T-helper 1 cell (primary cell): ENCODE measurements at places on chromosomes 11 and 22.

GRCh38 chr11:47863189-47863897, 15.2 kb upstream of the NUP160 start:
- no peak for DNase-seq

DNA sequence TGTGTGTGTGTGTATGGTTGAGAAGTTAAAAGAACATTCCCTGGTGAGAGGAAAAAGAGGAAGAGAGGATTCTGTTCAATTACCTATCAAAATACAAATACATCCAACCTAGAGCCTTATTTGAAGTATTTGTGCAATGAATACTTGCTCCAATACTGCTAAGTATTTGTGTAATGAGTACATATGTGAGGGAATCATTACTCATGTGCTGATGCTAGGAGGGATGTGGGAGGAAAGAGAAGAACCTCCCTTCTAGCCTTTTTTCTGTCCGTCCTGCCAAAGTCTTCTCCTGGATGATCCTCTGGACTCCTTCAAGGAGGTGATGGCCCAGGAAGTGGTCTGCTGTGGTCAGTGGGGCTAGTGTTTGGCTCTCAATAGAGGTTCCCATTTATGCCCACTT, 36.0 kb upstream of the ACCSL start:
- DNase-seq, result no peak

DNA sequence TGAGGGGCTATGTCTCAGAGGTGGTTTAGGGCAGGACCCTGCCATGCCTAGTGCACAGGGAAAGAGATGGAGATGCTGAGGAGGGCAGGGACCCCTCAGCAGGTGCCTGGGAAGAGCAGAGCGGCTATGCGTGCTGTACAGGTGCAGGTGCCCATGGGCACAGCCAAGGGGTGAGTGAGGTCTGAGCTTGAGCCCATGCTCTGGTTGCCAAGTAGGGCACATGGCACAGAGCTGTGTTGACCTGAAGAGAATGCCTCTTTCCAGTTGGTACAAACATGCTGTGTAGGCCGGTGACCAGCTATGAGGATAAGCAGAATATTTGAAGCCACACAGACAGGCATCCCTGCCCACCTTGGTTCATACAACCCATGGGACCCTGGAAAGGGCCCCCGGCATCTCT, 65.8 kb upstream of the NECTIN1 start:
- DNase-seq, result no peak

DNA sequence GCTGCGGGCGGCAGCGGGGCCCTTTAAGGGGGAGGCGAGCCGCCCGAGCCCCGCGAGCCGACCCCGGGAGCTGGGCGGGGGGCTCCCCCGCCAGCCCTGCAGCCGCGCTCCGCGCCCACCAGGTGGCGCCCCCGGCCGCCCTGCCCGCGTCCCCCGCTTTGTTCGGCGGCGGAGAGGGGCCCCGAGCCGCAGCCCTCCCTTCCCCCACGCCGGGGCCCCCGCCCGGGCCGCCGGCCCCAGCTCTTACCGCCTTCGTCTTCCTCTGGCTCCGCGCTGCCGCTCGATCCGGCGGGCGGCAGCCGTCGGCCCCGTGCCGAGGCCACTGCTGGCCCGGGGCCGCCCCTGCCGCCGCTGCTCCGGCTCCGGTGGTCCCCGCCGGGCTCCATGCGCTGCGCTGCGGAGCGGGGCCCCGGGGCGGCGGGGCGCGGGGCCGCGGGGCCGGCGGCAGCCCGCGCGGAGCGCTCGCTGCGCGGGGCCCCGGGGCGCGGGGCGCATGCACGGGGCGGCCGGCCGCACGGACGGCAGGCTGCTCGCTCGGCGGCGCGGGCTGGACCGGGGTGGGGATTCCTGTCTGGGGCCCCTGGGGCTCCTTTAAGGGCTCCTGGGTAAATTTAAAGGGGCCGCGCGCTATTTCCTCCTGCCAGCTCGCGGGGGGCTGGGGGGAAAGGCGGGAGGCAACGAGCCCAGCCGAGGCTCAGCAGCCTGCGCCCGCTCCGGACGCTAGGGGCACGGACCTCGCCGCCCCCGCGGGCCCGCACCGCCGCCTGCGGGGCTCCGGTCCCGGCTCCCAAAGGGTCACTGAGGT, at the start of gene ZFTA:
Gene ZFTA (minus strand): TSS at position 539 of the 805 bp plus-strand sequence. CDS start 153 bp downstream, at position 386.
- peak; percentile 20 for DNase-seq

DNA sequence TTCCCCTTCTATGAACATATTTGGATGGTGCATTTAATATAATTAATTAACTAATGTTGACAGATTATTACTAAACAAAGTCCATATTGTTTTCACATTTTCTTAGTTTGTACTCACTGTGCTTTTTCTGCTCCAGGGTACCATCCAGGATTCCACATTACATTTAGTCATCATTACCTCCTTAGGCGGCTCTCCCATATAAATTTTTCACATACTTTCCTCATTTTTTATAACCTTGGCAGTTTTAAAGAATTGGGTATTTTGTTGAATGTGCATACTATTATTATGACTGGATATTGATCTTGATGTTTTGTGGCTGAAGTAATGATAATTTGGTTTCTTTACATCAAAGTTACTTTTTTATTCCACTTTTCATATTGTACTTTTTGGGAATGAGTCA, 755.6 kb upstream of the ANO3 start:
- DNase-seq, result no peak

- no peak for DNase-seq
Observed at GRCh38 chr22:37777122-37777687, 30.5 kb upstream of the GCAT start.

DNA sequence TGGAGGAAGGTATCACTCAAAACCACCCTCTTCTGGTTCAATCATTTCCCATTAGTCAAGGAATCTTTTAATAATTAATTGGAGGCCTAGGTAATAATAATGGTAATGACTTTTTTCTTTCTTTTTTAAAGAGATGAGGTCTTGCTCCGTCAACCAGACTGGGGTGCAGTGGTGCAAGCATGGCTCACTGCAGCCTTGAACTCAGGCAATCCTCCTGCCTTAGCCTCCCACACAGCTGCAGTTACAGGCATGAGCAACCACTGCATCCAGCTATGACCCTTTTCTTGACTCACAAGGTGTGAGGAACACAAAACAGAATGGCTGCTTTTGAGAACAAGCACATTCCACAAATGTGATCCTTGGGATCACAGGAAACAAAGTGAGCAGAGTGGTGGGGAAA, 3.6 kb downstream of the POLDIP3 start:
- no peak for DNase-seq

- no peak for DNase-seq
Observed at GRCh38 chr11:102464859-102465500, 12.4 kb upstream of the TMEM123 start.

DNA sequence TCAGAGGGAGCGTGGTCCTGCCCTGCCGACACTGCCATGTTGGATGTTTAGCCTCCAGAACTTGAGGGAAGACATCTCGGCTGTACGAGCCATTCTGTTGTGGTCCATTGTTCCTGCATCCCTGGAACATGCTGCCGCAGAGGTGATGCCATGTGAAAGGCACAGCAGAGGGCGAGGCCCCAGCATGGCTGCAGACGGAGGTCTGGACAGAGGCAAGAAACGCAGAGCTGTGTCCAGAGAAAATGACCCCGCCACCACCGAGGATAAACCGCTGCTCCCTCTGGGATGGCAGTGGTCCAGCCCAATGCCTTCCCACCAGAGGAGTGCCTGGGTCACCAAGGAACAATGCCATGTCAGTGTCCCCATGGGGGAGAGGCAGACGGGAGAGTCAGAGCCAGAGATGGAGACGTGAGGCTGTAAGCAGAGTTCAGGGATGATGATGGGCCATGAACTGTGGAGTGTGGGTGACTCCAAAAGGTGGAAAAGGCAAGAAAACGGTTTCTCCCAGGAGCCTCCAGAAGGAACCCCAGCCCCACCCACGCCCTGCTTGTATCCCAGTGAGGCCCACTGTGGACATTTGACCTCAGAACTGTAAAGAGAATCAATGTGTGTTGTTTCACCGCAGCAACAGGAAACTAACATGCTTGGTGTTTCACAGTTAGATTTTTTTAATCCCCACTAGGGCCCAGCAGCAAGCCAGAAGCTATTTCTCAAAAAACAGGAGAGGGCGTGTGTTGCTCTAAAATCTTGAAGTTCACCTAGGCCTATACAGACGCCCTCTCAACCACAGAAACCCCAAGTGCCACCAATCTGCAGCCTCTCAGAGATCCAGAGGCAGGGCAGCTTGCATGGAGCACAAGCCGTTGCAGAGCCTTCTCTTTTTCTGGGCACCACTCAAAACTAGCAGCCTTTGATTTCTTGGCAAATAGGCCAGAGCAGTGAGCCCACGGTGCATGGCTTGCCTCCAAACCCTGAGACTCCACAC, 1422.9 kb downstream of the TBC1D22A start:
- DNase-seq, result no peak

DNA sequence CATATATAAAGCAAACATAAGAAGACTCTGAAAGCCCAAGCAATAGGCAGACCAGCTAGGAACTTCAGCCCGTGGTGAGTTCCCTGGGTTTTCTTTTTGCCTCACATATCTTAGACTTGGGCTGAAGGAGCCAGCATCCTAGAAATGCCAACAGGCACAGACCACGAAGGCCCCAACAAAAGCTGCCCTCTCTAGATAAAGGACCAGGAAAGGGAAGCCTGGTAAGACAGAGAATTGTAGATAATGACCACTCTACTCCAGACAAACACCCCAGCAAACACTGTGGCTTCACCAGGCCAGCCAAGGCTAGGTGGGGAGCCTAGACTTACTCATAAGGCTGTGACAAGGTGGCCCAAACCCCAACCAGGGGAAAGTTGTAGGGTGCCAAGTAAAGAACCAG, 11.2 kb downstream of the GAL start:
- DNase-seq, result no peak

- DNase-seq, result no peak
Observed at GRCh38 chr22:30020511-30020910, 59.8 kb upstream of the HORMAD2 start.

DNA sequence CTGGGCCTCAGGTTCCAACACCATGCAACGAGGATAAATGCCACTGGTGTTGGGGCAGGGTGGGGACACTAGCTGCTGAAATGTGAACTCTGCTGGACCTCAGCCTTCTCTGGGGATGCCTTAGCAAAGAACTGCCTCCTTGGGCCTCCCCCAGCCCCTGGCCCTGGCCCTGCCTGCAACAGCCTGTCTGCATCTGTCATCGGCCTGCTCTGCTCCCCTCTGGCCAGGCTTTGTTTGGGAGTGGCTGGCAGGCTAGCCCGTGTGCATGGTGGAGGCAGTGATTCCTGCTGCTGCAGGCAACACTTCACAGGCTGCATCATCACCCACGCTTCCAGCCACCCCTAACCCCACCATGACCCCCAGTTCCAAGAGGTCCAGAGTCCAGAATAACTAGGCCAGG, 11.5 kb upstream of the MYOD1 start:
- no peak for DNase-seq

- no peak for DNase-seq
Observed at GRCh38 chr22:36659762-36660509, 43.6 kb downstream of the CACNG2 start.

- DNase-seq, result no peak
Observed at GRCh38 chr11:1647901-1648652, 18.5 kb downstream of the KRTAP5-5 start.

DNA sequence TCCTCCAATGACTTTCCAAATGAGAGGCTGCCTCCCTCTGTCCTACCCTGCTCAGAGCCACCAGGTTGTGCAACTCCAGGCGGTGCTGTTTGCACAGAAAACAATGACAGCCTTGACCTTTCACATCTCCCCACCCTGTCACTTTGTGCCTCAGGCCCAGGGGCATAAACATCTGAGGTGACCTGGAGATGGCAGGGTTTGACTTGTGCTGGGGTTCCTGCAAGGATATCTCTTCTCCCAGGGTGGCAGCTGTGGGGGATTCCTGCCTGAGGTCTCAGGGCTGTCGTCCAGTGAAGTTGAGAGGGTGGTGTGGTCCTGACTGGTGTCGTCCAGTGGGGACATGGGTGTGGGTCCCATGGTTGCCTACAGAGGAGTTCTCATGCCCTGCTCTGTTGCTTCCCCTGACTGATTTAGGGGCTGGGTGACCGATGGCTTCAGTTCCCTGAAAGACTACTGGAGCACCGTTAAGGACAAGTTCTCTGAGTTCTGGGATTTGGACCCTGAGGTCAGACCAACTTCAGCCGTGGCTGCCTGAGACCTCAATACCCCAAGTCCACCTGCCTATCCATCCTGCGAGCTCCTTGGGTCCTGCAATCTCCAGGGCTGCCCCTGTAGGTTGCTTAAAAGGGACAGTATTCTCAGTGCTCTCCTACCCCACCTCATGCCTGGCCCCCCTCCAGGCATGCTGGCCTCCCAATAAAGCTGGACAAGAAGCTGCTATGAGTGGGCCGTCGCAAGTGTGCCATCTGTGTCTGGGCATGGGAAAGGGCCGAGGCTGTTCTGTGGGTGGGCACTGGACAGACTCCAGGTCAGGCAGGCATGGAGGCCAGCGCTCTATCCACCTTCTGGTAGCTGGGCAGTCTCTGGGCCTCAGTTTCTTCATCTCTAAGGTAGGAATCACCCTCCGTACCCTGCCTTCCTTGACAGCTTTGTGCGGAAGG, 2.9 kb downstream of the APOC3 start:
- no peak for DNase-seq

- DNase-seq, result no peak
Observed at GRCh38 chr22:47288680-47289079, 526.2 kb downstream of the TBC1D22A start.

- no peak for DNase-seq
Observed at GRCh38 chr22:37018815-37019308, 385 bp downstream of the TST start.

- no peak for DNase-seq
Observed at GRCh38 chr22:25546751-25547150, 17.7 kb upstream of the GRK3 start.

DNA sequence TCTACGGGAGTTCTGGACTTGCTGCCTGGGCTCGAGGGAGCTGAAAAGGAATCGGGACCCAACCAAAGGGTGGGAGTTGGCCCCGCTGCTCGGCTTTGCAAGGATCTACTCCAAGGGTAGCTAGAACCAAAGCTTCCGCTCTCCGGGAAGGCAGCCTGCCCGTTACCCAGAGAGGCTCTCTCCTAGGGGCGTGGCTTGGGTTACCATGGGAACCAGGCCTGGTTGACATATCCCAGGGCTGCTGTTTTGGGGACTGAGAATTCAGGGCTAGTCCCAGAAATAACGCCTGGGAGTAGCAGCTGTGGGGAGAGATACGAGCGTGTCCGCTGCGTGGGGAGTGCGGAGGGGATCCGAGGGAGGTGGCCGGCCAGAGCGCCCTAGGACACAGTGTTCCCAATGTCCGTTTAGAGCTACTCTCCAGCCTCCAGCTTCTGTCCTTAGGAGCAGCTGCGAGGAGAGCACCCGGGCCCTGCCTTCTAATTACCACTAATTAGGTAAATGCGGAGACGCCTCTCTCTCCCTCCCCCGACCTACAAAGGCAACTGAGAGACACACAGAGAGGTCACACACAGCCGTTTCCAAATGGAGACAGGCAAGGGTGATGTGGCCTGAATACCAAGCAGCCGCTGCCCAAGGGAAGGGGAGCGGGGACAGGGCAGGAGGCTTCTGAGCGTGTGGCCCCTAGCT, 141.6 kb upstream of the CADM1 start:
- DNase-seq, result no peak
